ENCODE measurements at places on chromosomes 1 and 21. TPM values are rescaled to one million over a fixed set of nuclear protein-coding genes. Genes with fewer than 3 reads are reported as not detected.

DNA sequence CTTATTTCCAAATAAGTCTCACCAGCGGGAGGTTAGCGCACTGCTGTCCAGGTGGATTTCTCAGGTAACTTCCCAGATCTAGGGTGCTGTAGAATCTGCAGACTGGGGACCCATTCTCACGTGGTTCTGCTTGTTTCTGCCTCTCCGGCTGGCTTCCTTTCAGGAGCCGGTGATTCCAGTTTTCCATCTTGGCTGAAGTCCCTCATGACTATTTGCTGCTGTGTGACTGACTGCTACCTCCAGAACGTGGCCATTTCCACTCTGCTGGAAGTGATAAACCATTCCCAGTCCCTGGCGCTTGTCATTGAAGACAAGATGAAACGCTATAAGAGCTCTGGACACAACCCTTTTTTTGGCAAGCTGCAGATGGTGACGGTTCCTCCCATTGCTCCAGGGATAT lies 76.0 kb downstream of the DOP1B start:
- DNase-seq: no peak

OVAAL gene
- total RNA-seq: not detected

DNA sequence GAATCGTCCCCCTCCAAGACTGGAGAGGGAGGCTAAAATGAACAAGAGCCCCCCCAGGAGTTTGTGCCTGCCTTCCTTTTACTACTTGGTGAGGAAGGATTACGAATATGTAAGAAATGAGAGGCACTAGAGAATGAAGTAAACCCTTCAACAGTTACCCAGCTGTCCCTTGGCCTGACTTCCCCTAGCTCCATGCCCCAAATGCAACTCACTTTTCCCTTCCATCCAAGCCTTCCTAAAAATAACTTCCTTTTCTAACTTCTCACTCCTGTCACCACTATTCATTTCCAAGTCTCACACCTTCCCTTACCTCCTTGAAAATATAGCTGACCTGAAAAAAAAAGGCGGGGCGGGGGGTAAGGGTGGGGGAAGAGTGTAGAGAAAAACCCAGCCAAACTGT lies 96.6 kb upstream of the HNRNPU start:
- no peak for DNase-seq

RRP15 gene
- total RNA-seq: 39.3 TPM

CLIC6 gene
- total RNA-seq: not detected

DNA sequence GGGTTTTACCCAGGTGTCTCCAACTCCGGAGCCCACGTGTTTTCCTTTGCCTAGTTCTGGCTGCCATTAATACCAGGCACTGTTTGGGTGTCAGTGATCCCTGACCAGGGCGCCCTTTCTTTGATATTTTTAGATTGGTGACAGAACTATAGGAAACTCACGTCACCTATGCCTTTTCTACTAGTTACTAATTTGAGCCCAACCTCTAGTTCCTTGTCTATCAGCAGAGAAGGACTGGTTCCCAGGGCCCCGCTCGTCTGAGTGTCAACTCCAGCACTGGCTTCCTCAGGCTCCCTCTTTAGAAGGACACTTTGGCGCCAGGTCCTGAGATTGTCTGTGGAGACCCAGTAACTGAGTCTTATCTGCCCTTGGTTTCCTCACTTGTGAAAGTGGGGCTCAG lies 9.4 kb downstream of the MFN2 start:
- no peak for DNase-seq

GRCh38 chr1:112696578-112697314 lies 10.2 kb downstream of the RHOC start:
- DNase-seq: no peak

TMEM50A gene
- 90.5 TPM for total RNA-seq

- DNase-seq: no peak
These were observed at the start of gene ITLN1 for GRCh38 chr1:160885042-160885441. Gene ITLN1, minus strand, starts transcription at chr1:160885180. Its CDS starts 303 bp downstream, at chr1:160884877.

- DNase-seq: no peak
These were observed 7.1 kb upstream of the CLEC20A start for GRCh38 chr1:178503849-178504248.

CAMK1G gene
- total RNA-seq: not detected

DNA sequence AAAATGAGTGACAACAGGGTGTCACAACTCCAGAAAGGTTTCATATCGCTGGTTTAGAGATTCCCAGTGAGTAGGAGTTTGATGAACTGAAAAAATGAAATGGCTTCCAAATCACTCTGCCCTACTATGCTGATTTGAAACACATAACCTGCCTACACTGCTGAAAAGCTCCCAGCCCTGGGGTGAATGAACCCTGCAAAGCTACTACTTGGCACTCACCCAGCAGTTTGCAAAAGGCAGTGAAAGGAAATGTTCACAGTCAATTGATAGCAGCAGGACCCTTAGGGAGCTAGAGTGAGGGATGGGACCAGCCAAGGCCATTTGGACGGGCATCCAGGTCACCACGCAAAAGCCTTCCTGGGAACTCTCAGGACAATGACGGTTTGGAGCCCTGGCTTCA lies 44.4 kb upstream of the SRP9 start:
- no peak for DNase-seq

LRRC38 gene
- 4.8 TPM for total RNA-seq

DNA sequence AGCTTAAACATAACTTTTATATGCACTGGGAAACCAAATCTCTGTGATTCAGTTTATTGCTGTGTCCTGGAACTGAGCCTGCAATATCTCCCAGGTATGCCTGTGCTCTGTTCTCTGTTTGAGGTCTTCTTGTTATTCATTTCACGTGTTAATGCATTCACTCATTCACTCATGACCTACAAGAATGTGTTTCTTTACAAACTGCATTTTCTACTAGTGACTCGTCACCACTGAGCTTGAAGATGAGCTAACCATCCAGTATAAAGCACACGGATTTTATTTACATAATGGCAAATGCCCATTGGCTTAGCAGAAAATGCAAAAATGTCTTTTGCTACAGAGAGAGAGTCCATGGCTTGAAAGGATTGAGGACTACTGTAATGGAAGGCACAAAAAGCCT lies 75.0 kb upstream of the DUSP10 start:
- DNase-seq: peak; percentile 91

BTBD8 gene
- total RNA-seq: 2.1 TPM

LDLRAD1 gene
- not detected for total RNA-seq

GRCh38 chr1:71210718-71211117 lies 129.9 kb upstream of the ZRANB2 start:
- DNase-seq: no peak

CASQ1 gene
- not detected for total RNA-seq

NTRK1 gene
- total RNA-seq: 0.15 TPM

DNA sequence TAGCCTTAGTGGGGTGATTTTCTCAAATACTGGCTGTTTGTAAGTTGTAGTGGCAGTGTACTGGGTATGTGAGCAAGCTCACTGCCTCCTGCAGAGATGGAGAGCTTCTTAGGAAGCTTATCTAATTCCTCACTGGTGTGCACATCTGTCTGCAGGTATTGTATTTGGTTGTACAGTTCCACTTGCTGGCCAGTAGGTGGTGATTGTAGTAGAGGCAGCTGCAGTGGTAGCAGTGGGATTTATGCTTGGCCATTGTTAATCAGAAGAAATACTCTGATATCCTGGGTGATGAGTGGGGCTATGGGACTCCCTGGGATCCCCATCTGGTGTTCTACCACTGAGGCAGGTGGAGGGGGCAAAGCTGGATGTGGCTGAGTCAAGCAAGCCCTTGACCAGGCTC lies 276.1 kb upstream of the SPAG17 start:
- no peak for DNase-seq

DNA sequence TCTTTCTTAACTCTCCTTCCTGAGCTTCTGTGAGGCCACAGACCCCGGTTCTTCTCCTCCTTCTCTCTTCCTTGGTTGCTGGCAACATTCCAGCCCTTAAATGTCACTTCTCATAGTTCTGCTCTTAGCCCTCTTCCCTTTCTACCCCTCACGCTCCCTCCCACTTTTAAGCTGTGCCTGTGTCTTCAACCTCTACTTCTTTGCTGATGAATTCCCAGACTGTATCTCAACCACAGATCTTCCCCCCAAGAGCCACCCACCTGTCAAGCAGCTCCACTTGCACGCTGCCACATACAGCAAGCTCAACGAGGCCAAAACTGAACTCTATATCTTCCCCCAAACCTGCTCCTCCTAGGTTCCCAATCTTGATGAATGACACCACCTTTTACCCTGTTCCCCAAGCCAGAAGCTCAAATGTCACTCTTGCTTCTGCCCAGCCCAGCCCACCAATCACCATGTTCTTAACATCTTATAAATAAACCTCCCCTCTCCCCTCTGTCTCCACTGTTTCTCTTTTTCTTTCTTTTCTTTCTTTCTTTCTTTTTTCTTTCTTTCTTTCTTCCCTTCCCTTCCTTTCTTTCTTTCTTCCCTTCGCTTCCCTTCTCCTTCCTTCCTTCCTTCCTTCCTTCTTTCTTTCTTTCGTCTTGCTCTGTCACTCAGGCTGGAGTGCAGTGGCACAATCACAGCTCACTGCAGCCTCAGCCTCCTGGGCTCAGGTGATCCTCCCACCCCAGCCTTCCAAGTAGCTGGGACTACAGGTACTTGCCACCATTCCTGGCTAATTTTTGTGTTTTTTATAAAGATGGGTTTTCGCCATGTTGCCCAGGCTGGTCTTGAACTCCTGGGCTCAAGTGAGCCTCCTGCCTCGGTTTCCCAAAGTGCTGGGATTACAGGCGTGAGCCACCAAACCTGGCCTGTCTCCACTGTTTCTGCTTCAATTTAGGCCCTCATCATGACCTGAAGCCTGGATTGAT lies 19.8 kb upstream of the PTP4A2 start:
- no peak for DNase-seq

DNA sequence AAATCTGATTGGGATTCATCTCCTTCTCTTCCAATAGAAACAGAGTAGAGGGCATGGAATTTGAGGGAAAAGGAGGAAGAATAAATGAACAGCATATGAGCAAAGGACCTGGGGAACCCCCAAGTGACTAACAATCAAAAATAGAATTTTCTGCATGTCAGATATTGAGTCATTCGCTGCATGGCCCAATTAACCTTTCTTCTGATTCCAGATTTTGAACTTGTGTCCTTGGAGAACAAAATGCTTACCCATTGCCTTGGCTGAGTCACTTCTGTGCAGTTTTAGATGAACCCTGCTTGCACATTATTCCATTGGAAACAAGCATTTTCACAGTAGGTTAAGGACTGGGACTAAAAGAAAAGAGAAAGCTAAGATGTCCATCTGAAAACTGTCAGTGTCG lies 390.5 kb downstream of the ST6GALNAC3 start:
- DNase-seq: no peak

ATP1A4 gene
- 0.04 TPM for total RNA-seq

COL9A2 gene
- total RNA-seq: 7.0 TPM

SPRR1B gene
- total RNA-seq: not detected

DNA sequence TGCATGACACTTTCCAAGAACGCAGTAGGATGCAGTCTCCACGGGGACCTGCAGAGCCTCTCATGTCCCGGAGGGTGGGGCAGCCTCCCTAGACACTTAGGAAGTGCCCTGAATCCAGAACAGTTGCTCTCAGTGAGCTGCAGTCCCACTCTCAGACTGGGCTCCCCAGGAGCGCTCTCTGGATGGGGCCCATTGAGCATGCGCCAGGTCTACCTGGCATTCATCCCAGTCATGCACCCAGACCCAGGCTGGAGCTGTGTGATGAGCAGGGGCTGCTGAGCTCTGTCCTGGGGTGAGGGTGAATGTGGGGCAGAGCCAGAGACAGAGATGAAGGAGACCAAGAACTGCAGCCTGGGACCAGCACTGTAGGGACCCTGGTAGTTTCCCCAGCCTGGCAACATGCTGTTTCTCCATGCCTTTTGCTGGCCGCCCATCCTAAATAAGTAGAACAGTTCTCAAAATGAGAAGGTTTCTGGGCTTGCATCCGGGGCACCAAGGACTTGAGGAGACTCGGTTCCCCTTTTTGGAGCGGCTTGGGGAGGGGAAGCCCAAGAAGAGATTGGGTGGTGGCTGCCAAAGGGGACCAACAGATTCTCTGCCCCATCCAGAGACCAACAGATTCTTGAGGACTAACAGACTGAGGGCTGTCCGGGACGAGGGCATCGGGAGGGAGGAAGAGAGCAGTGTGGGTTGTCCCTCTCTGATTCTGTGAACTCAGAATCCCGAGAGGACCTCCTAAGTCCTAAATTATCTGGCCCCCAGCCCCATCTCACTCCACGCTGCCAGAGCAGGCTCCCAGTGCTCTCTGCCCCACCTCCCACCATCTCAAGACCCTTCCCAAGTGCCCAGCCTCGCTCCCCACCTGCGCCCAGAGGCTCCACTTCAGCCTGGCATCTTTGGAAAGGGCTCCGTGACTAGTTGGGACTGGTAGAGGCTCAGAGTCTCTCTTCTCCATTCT lies 1.0 kb upstream of the PGLYRP4 start:
- no peak for DNase-seq

SPRR2G gene
- total RNA-seq: not detected

DAB1 gene
- total RNA-seq: not detected

Data from PC-3 (cell line).